Cerebellum (tissue), 4 donors: ENCODE measurements at places on chromosomes 4 and X. TPM values are rescaled to one million over a fixed set of nuclear protein-coding genes. Genes with fewer than 3 reads are reported as not detected.

DNA sequence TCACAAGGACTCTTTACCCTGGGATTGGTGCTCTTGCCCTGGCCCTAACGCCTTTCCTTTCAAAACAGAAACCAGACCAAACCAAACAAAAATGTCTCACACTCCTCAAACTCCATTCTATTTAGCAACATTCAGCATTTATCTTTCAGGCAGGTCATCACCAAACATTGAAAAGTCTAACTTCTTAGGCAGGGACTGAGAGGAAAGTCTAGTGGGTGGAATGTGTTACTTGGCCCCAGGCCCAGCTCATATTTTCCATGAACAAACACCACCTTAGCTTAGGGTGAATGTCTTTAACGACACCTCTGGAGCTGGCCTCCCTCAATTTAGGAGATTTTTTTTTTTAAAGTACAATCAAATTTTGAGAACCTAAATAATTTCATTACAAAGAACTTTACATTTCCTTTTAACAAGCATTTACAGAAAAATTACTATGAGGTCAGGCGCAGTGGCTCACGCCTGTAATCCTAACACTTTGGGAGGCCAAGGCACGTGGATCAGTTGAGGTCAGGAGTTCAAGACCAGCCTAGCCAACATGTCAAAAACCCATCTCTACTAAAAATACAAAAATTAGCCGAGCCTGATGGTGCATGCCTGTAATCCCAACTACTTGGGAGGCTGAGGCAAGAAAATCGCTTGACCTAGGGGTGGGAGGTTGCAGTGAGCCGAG lies 10.2 kb upstream of the N4BP2 start:
- DNase-seq = no peak

- no peak for DNase-seq
Measured at GRCh38 chrX:23578079-23578478, 89.2 kb upstream of the PRDX4 start.

DNA sequence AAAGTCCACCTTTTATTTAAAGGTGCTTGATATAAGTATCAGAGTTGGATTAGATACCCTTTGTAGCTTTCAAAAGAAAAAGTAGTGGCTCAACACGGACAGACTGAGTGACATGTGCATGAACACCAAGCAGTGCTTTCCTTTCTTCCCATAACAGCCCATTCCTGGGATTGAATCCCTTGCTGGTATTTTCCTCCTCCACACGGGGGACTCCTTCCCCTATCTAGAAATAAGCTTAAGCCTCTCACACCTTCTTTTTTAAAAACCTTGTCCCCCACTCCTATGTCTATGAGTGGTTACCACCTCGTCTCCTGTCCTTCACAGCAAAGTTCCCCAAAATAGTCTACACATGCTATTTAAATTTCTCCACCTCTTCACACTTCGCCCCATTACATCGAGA lies 5.1 kb downstream of the AP1S2 start:
- DNase-seq = peak; percentile 27

DNA sequence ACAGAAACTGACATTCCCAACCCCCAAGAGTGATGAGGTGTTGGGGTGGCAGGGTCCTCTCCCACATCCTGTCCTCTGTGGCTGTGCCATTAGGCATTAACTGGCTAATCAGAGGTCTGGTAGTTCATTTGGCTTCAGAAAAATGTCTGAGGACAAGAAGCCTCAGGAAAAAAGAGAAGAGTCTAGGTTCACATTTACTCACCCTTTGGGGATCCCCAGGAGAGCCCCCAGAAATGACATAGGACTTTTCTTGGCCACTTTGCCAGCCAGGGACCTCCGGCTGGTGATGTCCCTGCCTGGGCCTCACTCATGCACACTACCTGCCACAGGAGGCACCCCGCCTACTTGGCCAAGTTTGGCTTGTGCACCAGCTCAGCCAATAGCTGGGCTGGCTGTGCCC lies 173.0 kb downstream of the RBM46 start:
- no peak for DNase-seq

DNA sequence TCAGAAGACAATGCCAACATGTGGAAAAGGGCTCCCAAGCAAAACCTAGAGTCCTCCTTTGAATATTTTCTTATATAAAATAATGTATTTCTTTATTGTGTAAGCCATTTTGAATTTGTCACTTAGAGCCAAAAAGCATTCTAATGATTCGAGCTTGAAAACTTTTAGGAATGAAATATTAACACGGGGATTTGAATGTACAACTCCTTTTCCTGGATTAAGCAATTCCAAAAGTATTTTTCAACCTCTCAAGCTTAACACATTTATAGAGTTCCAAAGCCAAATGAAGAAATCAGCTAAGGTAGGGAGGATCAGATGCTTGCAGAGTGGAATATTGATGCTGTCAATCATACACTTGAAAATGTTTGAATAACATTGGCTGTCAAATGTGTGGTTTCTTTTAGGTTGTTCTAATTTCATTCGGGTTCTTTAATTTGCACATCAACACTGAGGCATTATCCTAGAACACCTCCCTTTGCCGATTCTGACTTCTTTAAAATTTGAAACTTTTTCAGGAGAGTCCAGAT lies 67.2 kb upstream of the ETNPPL start:
- no peak for DNase-seq

GRCh38 chr4:22514481-22514880 lies 1.4 kb downstream of the ADGRA3 start:
- no peak for DNase-seq

GRCh38 chrX:73765776-73766430 lies 202.9 kb downstream of the CHIC1 start:
- DNase-seq = no peak

GRCh38 chrX:150408561-150408960 lies 45.4 kb downstream of the MAMLD1 start:
- no peak for DNase-seq

- no peak for DNase-seq
Measured at GRCh38 chr4:15118292-15118691, 116.0 kb downstream of the CPEB2 start.

GRCh38 chrX:15073313-15073712 lies 196.6 kb downstream of the ASB9 start:
- DNase-seq = no peak

DNA sequence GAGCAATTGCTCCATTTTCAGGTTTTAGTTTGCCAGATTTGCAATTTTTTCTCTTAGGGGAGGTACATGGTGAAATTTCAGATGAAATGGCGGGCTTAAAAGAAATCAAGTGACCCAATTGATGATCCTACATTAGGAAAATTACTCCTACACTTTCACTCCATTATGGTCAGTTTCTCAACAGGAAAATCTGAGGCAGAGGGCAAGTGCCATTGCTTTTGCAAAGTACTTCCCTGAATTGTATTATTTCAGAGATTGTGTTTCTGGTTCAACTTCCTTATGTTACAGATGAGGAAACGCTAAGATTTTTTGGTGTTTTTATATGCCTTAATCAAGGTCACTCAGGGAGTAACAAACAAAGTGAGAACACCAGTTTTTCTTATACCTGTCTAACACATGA lies 302.2 kb downstream of the ARAP2 start:
- no peak for DNase-seq

DNA sequence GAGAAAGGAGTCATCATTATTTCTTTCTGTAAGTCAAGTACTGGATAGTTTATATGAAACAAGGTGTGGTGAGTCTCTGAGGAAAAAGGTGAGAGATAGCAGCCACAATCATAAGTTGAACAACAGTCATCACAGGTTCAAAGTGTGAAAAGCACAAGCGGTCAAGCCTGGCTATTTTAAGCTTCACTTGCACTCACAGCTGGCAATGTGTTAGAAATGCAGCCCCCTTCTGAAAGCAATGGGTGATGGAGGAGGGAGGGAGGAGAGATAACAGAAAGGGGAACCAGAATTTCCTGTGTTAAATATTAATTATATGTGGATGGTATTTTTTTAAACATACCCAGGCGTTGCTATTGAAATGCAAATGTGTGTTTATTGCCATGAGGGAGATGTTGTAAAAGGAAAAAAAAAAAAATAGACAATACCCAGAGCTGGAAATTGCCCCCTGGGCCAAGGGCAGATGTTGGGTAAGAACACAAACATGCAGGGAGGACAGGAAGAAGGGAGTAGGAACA lies 26.9 kb upstream of the BMP3 start:
- no peak for DNase-seq

- DNase-seq = no peak
Measured at GRCh38 chrX:153925387-153925738, 701 bp downstream of the ARHGAP4 start.

- no peak for DNase-seq
Measured at GRCh38 chr4:151799417-151800012, 38.7 kb upstream of the GATB start.

DNA sequence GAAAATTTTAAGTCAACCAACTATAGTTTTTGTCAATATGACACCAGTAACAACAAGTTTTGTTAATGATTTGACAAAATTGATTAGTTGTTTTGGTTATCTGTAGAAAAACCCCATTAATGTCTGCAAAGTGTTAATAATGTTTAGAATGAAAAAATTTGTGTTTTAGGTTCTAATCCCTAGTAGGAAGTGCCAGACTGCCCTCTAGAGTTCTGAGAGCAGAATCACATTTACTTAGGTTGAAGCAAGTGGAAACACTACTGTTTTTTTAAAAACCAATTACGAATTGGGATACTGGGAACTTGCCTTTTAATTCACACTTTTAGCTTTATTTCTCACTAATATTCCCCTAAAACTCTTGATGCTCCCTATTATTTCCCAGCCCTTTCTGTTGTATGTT lies 101.1 kb upstream of the CYLC1 start:
- DNase-seq = no peak

- no peak for DNase-seq
Measured at GRCh38 chr4:176444741-176445140, 125.0 kb downstream of the SPCS3 start.

- DNase-seq = no peak
Measured at GRCh38 chrX:120725874-120726273, 96.0 kb upstream of the C1GALT1C1 start.

DNA sequence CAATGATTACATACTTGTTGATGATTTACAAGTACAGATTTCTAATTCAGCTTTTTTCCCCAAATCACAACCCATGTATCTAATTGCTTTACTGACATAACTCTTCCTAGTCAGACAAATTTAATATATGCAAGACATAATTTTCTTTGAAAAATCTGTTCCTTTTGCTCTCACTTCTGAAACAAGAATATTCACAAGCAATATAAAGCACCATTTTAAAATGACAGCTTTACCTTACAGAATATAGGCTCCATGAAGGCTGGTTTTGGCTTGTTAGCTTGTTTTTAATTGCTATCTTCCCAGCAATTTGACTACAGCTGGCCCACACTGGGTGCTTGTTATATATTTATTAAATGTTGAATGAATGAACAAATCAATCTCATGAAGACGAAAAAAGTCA lies 24.5 kb downstream of the GPM6A start:
- DNase-seq = no peak

GRCh38 chrX:24245202-24245601 lies 68.7 kb downstream of the SUPT20HL2 start:
- no peak for DNase-seq

GRCh38 chr4:44738615-44739014 lies 12.3 kb upstream of the GNPDA2 start:
- no peak for DNase-seq

- no peak for DNase-seq
Measured at GRCh38 chr4:7663075-7663541, 228.4 kb upstream of the PSAPL1 start.

DNA sequence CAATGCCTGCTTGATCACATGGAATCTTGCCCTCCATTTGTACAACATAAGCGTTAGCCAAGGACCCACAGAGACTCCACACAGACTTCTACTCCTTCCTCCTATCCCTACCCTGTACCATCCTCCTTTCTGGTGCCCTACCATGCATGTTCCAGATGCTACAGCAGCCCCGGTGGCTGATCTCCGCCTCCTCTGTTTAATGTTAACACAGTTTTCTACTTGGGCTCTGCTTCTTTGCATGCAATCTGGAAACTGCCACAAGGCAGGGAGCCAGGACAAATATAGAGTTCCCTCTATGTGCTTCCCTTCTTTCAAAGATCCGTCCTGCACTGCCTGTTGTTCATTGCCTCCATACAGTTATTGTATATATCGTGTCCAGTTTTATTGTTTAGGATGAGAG lies 368.6 kb upstream of the TENM3 start:
- no peak for DNase-seq

GABRQ gene
- total RNA-seq = 1.6 TPM

VEGFC gene
- total RNA-seq = 3.0 TPM

PAGE5 gene
- total RNA-seq = not detected

CSAG1 gene
- not detected for total RNA-seq

SAGE1 gene
- not detected for total RNA-seq

TCEAL2 gene
- total RNA-seq = 16.1 TPM

NPY2R gene
- total RNA-seq = 0.91 TPM

MFAP3L gene
- total RNA-seq = 12.6 TPM

TGIF2LX gene
- not detected for total RNA-seq

MCUB gene
- 10.6 TPM for total RNA-seq

PABPC5 gene
- total RNA-seq = 11.0 TPM

GLRA2 gene
- total RNA-seq = 44.4 TPM

ARR3 gene
- total RNA-seq = not detected

SRD5A3 gene
- 4.4 TPM for total RNA-seq

HEPH gene
- total RNA-seq = 25.8 TPM
